ENCODE measurements at places on chromosomes 4 and X. TPM values are rescaled to one million over a fixed set of nuclear protein-coding genes. Genes with fewer than 3 reads are reported as not detected.

MPP1 gene
- total RNA-seq = 31.6 TPM

HTR2C gene
- total RNA-seq = not detected

- H3K4me1 ChIP-seq = no peaks in the 10 kb centered on the region
- no peaks in the 10 kb centered on the region for H3K36me3 ChIP-seq
- no peak for DNase-seq
- no peak overlapping the region for H3K27ac ChIP-seq
Observed at GRCh38 chr4:37794056-37794455, 32.4 kb upstream of the PGM2 start.

DNA sequence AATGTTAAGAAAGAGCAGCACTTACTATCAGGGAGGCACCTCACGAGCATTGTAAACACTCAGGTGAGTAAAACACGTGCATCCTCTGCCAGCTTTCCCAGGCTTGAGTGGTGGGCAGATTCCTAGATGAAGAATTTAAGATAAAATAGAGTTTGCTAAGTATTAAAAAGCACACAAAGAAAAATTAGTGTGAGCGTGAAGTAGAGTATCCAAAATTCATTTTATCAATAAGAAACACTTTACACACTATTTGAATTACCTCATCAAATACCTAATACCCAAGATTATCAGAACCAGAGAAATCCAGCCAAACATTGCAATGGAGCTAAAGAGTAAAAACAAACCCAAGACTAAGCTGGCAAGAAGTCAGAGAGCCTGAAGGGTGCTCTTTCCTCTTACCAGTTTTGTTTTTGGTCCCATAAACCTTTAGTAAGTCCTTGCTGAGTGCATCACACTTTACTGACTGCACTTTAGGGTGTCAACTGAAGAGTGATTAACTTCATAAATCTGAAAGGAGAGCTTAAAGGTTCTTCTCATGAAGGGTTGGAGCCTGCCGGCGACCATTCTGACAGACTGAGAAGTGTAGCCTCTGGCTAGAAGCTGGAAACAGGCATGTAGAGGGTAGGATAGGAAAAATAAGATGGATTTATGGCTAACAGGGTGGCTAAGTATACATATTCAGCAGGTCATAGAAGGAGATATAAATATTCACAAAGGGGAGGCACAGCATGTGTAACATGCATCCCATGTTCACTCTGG, 151.1 kb downstream of the SLC7A11 start:
- no peak overlapping the region for H3K27ac ChIP-seq
- no peaks in the 10 kb centered on the region for H3K36me3 ChIP-seq
- H3K4me1 ChIP-seq = peaks cover 24% of the 10 kb centered on the region

DNA sequence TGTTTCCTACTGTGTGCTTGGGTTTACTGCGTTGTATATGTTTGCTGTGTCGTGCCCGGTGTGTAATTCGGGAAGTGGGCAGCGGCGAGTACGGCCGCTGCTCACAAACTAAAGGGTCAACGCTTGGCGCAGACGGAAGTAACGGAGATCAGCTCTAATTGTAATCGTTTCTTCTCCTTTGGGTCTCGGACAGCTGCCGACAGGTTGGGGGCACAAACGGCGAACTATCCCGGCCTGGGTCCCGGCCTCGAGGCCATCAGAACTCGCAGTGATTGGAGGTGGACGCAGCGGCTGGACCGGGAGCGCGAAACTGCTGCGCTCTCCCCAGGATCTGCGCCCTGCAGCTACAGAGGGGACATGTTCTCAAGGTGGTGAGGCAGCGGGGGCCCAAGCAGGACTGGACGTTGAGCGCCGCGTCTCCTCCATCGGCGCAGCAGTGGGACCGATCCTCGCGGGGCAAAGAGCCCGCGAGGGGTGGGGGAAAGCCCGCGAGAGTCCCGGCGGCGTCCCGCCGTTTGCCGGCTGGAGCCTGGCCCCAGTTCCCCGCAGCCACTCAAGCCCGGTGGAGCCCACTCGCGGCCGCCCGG, 516 bp upstream of the ZIC3 start:
- peaks cover 28% of the 10 kb centered on the region for H3K4me1 ChIP-seq
- no peaks in the 10 kb centered on the region for H3K36me3 ChIP-seq
- H3K27me3 ChIP-seq = peaks cover 39% of the 10 kb centered on the region
- no peak overlapping the region for H3K27ac ChIP-seq
- no peak for DNase-seq

GRCh38 chrX:49161632-49162031, 926 bp upstream of the MAGIX start:
- no peaks in the 10 kb centered on the region for H3K27me3 ChIP-seq
- H3K4me3 ChIP-seq = no peak overlapping the region
- no peak for DNase-seq
- no peaks in the 10 kb centered on the region for H3K4me1 ChIP-seq
- H3K27ac ChIP-seq = no peak overlapping the region

DNA sequence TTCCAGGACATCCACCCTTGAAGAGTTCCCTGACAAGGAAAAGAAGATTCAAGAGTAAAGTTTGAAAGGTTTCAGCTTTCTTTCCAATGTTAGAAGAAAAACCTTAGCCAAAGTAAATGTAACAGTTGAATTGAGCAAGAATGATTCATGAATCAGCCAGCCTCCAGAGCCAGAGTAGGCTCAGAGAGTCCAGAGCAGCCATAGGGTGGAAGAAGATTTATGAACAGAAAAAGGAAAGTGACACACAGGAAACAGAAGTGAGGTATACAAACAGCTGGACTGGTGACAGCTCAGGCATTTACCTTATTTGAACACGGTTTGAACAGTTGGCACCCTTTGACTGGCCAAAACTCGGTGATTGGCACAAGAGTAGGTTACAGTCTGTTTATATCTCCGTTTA, 63.2 kb downstream of the QDPR start:
- H3K27ac ChIP-seq = no peak overlapping the region
- DNase-seq = no peak
- H3K36me3 ChIP-seq = no peaks in the 10 kb centered on the region
- H3K4me1 ChIP-seq = no peaks in the 10 kb centered on the region

DNA sequence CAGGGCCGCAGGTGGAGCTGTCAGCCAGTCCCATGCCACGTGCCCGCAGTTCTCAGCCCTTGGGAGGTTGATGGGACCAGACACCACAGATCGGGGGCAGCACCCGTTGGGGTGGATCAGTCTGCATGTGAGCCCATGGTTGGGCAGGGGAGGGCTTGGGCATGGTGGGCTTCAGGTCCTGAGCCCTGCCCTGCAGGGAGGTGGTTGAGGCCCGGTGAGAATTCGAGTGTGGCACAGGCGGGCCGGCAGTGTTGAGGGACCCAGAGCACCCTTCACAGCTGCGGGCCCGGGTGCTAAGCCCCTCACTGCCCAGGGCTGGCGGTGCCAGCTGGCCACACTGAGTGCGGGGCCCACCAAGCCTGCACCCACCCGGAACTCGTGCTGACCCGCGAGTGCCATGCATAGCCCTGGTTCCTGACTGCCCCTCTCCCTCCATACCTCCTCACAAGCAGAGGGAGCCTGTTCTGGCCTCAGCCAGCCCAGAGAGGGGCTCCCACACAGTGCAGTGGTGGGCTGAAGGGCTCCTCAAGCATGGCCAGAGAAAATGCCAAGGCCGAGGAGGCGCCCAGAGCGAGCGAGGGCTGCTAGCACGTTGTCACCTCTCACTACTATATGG, 696.1 kb downstream of the TGIF2LX start:
- DNase-seq = no peak
- no peaks in the 10 kb centered on the region for H3K36me3 ChIP-seq
- H3K4me3 ChIP-seq = no peak overlapping the region
- no peak overlapping the region for H3K27ac ChIP-seq

GRCh38 chrX:8090482-8090881, 80.6 kb downstream of the VCX2 start:
- H3K4me1 ChIP-seq = no peaks in the 10 kb centered on the region
- H3K27me3 ChIP-seq = no peaks in the 10 kb centered on the region
- H3K27ac ChIP-seq = no peak overlapping the region
- H3K36me3 ChIP-seq = no peaks in the 10 kb centered on the region

GRCh38 chrX:125810856-125811255, 355.2 kb downstream of the DCAF12L2 start:
- H3K4me1 ChIP-seq = no peaks in the 10 kb centered on the region
- H3K27ac ChIP-seq = no peak overlapping the region
- DNase-seq = no peak

All from esophagus muscularis mucosa (tissue), 4 donors.